ENCODE measurements at places on chromosomes 12 and 14.

DNA sequence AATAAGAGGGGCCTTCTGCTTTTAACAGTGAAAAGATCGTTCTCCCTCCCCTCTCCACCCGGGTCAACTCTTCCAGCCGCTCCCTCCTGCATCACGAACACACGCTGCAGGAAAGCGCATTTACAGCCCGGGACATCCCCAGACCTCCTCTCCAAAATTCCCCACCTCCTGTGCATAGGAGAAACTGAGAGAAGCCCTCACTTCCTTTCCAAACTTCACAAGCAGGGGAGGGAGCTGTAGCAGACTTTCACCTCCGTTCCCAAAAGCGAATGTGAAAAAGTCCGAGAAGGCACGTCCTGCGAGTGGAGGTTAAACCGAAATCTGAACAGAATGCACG is 513 bp downstream of the BCAT1 start:
- DNase-seq: peak; percentile 77

- no peak for DNase-seq
Observed at GRCh38 chr12:107264667-107265066, 171.3 kb upstream of the CRY1 start.

GRCh38 chr12:31804185-31804504 is 75.3 kb upstream of the AMN1 start:
- no peak for DNase-seq

- peak; percentile 64 for DNase-seq
Observed at GRCh38 chr12:131565267-131566015, 145.4 kb upstream of the SFSWAP start.

GRCh38 chr12:102879144-102879763 is 37.8 kb downstream of the PAH start:
- peak; percentile 86 for DNase-seq

- DNase-seq: no peak
Observed at GRCh38 chr12:53568809-53569557, 57.2 kb downstream of the ATF7 start.

DNA sequence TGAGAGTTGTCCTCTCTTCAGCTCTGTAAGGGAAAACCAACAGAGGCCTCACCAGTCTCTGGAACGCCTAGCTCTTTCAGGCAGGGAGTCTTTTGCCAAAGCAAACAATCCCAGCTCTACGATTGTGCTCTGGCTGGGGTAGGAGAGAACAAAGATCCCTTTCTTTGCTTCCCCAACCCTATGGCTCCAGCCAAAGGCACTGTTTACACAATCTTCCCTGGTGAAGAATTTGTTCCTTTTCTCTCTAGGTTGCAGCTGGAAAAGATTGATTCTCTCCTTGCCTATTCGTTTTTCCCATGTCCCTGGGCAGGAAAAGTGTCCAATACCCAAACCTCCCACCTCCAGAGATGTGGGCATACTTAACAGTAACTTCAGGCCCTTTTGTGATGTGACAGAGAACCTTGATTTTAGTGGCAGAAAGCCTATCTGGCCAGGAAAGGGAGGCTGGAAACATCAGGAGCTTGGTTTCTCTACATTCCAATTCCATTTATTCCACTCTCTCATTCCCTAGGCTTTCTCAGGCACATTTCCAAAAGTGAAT is 16.8 kb downstream of the ATP5MC2 start:
- peak; percentile 71 for DNase-seq

DNA sequence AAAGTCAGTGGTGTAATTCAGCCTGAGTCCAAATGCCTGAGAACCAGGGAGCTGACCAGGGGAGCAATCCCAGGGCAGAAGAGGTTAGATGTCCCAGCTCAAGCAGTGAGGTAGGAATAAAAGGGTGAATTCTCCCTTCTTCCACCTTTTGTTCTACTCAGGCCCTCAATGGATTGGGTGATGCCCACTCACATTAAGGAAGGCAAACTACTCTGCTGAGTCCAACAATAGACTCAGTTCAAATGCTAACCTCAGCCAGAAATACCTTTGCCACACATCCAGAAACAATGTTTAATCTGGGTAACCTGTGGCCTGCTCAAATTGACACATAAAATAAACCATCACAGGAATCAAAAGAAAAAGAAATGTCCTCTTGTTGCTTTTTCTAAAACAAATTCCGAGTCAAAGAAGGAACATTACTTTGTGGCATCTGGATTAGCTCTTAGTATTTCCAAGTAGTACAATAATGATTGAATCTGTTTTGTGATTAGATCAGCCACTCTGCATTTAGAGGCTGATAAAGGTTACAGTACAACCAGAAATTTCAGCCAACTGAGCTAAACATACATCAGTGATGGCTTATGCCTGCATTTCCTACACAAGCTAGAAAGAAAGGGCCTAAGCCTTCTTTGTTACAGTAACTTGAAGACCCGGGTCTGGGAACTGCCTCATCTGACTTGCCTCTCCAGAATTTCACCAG is 43.6 kb upstream of the TRIM9 start:
- no peak for DNase-seq

DNA sequence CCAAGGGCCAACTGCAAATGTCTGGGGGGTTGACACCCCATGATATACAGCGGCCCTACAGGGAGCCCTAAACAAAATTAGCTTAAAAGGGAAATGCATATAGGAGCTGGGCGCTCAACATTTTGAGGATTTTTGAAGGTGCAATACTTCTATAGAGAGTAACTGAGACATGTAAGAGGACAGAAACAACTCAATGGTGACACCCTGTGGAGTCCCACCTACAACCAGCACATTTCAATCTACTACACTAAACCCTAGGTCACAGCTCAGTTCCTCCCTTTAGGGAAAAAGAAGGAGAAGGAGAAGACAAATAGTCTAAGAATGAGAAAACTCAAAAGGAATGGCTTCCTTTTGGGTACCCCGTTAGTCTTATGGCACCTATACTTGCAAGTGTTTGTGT is 1010.5 kb upstream of the NOVA1 start:
- DNase-seq: no peak

- DNase-seq: no peak
Observed at GRCh38 chr14:81302638-81303037, 81.9 kb upstream of the GTF2A1 start.

- no peak for DNase-seq
Observed at GRCh38 chr14:87181288-87181687, 811.7 kb downstream of the GALC start.

DNA sequence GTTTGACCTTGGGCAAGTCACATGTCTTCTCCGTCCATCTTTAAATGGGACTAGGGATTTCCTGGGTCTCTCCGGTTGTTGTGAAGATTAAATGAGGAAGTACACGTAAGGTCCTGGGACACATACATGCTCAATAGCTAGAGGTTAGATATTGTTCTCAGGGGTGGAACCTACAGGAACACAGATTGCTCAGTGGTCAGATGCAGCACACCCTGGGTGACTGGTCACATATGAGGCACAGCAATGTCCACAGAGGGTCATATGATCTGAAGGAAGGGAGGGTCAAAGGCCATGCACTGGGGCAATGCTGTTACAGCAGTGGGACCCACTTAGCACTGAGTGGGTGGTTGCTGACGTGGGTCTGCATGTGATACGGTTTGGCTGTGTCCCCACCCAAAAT is 11.4 kb upstream of the SLC8B1 start:
- no peak for DNase-seq

GRCh38 chr14:86858031-86858430 is 1135.0 kb downstream of the GALC start:
- no peak for DNase-seq

- DNase-seq: no peak
Observed at GRCh38 chr12:98060411-98060810, 455.0 kb upstream of the TMPO start.

- no peak for DNase-seq
Observed at GRCh38 chr14:94751321-94751720, 18.6 kb downstream of the GSC start.

GRCh38 chr14:99075061-99075460 is 196.9 kb downstream of the BCL11B start:
- no peak for DNase-seq

- no peak for DNase-seq
Observed at GRCh38 chr12:3770891-3771290, 18.0 kb upstream of the CRACR2A start.

DNA sequence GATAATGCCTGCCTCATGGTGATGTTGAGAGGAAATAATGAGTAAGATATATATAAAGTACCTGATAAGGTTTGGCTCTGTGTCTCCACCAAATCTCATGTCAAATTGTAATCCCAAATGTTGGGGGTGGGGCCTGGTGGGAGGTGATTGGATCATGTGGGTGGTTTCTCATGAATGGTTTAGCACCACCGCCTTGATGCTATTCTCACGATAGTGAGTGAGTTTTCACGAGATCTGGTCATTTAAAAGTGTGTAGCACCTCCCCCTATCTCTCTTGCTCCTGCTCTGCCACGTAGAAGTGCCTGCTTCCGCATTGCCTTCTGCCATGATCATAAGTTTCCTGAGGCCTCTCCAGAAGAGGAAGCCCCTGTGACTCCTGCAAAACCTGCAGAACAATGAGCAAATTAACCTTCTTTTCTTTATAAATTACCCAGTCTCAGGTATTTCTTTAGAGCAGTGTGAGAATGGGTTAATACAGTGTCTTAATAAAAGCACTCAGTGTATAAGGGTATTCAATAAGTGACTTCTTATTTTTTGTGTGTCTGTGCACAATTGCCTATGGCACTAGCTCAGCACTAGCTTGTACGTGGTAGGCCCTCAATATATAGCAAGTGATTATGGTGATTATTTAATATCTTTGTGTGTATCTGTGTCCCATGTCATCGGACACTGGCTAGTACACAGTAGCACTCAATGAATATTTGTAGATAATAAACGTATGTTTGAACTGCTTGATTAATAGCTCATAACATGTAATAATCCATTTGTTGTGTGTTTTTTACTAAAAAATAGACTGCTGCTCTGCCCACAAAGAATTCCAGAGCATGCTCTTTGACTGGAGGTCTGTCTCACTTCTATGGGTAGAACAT is 138.1 kb upstream of the LMNTD1 start:
- no peak for DNase-seq

GRCh38 chr14:101049511-101049910 is 146.0 kb upstream of the RTL1 start:
- DNase-seq: no peak

- no peak for DNase-seq
Observed at GRCh38 chr14:32692441-32692840, 246.2 kb upstream of the NPAS3 start.

GRCh38 chr12:116677202-116677661 is 60.6 kb downstream of the SPRING1 start:
- no peak for DNase-seq

DNA sequence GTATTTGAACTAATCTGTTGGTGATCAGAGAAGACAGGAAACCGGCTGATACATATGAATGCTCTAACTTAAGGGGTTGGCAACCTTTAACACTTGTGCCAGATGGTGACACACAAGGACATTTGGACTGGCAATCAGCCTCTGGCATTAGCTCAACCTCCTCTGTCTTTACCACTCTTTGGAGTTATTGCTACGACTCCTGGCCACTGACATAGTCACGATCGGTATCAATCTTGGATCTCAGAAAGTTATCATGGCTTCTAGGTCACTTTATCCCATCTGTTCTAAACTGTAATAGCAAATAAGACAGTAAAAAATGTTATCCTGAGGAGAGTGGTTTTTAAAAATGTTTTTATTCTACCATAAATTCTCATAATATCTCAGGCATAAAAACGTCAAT is 575.2 kb upstream of the MDGA2 start:
- DNase-seq: no peak

DNA sequence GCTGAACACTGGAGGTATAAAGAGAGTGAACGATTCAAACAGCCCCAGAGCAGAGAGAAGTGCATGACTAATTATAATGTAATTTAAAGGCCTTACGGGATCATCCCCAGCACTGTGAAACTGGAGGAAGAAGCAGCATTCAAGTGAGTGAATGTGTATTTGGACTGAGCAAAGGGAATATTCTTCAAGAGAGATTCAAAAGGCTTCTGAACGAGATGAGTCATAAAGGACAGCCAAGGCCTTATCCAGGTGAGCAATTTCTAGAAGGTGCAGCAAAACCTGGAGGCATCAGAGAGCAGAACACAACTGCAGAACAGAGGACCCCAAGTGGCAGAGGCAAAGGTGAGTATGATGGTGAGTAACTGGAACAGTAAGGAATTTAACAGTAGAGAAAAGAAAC is 127.2 kb downstream of the BCAT1 start:
- no peak for DNase-seq

DNA sequence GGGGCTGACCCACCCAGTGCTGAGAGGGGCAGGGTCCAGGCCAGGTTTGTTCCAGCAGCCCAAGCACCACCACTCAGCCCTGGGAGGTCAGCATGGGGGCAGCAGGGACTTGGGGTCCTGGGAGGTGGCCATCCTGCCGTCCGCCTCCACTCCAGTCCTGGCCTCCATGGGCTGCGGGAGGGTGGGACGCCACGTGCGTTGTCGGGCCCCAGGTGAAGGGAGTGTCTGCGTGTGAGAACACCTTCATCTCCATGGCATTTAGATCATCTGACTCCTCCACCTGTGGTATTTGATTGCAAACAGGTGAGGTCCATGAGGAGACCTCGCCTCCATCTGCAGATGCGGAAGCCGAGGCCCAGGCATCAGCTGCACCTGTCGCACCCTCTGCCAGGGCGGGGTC is 44.1 kb downstream of the FBRSL1 start:
- no peak for DNase-seq

DNA sequence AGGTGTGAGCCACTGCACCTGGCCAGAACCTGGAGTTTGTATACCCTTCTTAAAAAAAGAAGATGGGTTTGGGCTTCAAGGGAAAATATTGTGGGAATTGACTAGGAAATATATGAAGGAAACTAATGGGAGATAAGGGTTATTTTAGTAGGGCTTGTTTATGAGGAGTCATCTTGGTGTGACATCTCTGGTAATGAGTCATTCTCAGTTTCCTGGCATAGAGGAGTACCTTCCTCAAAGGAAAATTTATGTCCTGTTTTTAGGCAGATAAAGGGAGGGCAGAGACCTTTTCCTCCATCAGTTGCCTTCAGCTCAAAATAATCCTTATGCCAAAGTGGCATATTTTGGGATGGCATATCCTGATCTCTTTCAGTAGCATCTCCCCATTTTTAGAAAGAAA is 30.6 kb upstream of the NFKBIA start:
- no peak for DNase-seq

- no peak for DNase-seq
Observed at GRCh38 chr14:52926953-52927352, 23.9 kb downstream of the FERMT2 start.

GRCh38 chr12:113812411-113813228 is 153.5 kb downstream of the RBM19 start:
- no peak for DNase-seq

DNA sequence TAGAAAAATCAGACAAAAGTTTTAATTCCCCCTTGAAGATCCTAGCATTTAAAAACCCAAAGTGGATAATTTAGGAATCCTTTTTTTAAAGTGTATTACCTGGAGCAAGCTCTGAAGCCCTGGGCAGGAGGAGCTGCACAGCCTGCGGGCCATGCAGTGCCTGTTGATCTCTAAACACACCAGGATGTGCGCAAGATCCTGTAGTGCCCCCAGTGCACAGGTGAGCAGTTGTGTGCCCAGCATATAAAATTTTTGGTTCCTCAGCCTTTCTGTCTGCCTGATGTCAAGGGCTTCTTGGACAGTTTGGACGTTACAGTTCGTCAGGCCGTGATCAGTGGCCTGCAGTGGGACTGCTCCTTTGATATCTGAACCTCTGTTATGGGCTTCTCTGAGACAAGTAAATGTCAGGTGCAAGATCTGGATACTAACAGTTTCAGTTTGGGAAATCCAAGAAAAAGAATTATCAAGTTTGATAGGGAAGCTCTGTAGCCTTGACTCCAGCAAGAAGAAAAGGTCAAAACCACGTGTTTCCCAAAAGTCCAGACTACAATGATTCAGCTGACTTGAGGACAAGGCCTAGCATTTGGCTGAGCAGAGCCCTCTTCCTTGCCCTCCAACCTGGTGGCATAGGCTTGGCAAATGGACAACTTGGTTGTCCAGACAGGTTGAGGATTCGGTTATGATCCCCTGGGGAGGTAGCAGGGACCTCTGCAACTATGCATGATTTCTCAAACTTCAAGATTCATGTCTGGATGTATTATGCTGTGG is 1.0 kb downstream of the ATXN7L3B start:
- peak; percentile 38 for DNase-seq
